Hepatocyte (in vitro differentiated cells): ENCODE measurements at places on chromosomes 11 and 22.

GRCh38 chr11:8713760-8714454 lies 31.3 kb downstream of the RPL27A start:
- no peak for DNase-seq

DNA sequence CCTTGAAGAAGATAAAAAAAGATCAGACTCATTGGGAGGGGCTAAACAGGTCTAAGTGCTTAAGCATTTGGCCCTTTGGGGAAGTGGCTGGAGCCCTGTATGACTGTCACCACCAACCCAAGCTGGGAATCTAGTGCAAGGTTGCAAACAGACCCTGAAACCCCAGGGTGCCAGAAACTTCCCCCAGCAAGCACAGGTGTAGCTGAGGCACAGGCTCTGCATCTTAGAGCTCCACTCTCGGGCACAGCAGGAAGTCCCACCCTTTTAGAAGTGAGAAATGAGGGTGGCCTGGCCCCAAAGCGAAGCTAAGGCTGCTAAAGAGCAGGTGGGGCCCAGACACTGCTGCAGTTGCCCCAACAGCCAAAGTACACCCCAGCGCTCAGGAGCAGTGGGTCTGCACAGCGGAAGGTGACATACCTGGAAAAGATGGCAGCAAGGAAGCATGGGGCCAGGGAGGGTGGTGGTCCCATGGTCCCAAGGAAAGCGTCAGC lies 5.8 kb upstream of the KDM2A start:
- no peak for DNase-seq

DNA sequence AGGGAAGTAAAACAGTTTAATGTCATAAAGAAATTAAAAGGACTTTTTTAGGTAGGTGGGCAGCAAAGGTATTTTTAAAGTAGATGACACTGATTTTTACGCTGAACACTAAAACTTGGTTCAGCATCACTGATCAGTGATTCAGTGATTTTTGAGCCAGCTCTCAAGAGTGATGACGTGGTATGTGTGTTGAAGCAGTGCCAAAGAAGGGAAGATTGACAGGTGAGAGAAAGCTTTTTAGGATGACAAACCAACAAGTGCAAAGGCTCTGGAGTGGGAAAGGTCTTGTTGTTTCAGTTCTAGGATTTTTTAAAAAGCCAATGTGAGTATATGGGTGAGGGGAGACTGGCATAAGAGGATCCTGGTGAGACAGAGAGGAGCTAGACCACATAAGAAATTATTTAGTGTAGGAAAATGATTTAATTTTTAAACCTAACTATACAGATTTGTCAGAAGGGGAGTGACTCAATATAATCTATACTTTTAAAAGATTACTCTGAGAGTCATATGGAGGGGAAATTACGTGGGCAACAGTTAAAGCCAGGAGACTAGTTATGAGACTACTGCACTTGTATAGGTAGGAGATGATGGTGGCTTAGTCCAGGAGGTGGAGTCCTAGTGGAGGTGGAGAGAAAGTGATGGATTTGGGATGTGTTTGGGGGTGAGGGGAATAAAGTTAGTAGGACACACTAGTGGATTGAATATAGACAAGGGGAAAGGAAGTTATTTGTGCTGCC lies 17.6 kb upstream of the CALCB start:
- no peak for DNase-seq

DNA sequence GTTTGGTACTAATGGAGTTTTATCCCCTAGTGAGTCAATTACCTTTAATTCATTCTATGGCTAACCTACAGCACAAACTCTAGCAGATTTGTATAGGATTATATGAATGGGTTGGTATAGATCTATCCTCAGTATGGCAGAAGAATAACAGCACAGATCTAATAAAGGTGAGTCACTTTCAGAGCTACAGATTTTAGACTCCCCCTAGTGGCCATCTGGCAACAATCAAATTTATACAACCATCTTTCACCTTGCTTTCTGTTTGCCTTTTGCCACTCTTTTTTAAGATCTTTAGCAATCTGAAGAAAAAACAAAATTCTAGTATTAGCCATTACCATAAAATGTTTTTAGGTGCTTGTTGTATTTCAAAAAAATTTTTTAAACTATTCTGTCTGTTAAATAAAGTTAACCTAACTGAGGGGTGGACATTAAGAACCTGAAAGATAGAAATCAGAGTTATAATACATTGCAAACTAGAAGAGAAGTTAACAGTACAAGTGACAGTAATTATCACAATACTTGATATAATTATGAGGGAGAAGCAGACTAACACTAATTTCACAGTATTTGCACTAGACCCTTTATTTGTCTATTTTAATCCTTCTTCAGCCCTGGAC lies 25.8 kb downstream of the DDIAS start:
- peak; percentile 78 for DNase-seq

- DNase-seq: no peak
Observed at GRCh38 chr11:110812086-110812733, 100.0 kb upstream of the ARHGAP20 start.

- peak; percentile 71 for DNase-seq
Observed at GRCh38 chr11:2724653-2725367, 25.0 kb upstream of the KCNQ1OT1 start.

GRCh38 chr11:9765320-9766101 lies 101.6 kb downstream of the SWAP70 start:
- DNase-seq: peak; percentile 55

- DNase-seq: no peak
Observed at GRCh38 chr22:36177160-36177559, 16.6 kb upstream of the APOL3 start.

DNA sequence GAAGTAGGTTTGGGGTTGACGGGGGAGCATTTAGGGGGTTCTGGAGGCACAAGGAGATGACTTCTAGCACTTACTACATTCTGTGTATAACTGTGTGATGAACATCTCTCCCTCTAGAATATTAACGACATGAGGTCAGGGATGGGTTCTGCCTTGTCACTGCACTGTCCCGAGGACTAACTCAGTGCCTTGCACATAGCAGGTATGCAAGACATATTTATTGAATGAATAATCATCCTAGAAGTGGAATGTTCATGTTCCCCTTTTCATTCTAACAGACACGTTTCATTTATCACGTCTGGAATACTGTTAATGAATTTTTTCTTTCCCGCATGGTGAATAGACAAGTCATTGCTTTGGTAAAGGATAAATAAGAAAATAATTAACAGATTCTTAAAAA lies 12.6 kb downstream of the SYT13 start:
- DNase-seq: no peak

- DNase-seq: no peak
Observed at GRCh38 chr11:73087730-73088129, 54.4 kb downstream of the FCHSD2 start.

DNA sequence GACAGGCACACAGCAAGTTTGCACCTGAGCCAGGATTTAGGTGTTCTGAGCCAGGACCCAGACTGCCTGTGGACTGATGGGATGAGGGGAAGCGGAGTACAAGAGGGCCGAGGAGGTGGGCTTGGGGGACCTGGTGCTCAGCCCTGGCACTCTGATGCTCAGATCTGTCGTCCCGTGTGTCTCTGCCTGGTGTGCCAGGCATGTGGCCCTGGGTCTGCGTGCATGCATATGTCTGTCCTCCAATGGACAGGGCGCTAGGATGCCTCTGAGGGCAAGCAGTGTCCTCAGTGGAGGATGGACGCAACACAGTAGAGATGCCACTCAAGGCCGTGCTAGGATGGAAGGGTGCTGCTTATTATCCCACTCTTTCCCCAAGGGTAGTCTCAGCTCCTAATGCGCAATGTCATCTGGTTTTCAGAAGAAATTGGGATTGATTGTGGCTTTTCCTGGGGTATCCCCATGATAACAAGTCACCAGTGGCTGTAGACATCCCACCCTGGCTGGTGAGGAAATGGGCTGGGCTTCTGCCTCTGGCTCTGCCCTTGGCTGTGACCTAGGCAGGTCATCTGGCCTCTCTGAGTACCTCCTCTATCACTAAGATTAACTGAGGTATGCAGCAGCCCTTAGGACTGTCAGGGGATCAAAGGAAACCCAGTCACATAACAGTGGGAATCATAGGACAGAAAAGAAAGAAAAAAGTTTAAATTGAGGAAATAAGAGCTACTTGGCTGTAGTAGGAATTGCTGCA lies 35.7 kb upstream of the SUSD2 start:
- no peak for DNase-seq

- DNase-seq: no peak
Observed at GRCh38 chr11:45182902-45183301, 36.5 kb downstream of the PRDM11 start.

DNA sequence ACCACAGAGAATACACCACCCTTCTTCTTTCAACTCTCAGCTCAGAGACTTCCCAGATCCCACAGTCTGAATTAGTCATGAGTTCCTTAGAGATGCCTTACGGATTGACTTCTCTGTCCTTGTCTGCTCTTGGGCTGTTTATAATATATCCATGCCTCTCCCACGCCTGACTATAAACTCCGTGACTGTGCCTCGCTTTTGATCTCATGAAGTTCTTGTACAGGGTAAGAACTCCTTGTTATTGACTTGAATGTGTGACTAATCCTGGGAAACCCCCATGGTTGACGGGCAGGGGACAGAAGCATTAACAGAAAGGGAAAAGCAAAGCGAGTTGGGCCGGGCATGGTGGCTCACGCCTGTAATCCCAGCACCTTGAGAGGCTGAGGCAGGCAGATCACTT lies 62.4 kb upstream of the POU2AF1 start:
- peak; percentile 54 for DNase-seq

GRCh38 chr22:29156507-29156906 lies 49.2 kb upstream of the EMID1 start:
- DNase-seq: peak; percentile 28

DNA sequence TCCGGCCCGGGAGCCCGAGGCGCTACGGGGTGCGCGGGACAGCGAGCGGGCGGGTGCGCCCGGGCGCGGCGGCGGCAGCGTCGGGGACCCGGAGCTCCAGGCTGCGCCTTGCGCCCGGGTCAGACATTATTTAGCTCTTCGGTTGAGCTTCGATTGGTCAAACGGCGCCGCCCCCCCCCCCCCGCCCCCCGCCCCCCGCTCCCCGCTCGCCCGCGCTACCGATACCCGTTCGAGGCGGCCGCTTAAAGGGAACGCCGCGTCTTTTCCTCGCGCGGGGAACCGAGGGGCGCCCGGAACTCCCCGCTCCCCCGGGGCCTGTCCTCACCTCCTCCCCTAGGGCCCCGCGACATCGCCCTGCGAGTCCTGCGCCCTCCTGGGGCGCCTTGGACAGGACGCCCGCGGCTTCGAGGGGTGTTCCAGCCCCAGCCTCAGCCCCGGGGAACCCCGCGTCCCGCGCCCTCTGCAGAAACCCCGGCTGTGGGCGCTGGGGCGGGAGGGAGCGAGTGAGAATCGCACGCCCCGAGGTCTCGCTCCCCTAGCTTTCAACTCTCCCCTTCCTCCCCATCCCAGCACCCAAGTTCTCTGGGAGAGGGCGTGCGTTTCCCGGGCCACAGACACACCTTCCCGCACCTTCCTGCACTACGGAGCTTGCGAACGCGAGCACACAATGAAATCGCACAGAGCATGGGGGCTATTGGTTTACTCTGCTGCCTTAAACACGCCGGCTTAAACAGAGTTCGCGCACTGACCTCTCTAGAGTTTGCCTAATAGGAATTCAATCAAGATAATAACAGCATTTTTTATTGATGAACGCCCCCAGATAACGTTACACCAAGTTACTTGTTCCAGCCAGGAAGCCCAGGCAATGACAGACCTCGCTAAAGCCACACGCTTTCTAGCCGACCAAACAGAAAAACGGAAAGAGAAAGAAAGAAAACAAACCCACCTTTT lies at the start of gene BDNF:
TSS of gene BDNF (minus strand) at position 105 of the 951 bp plus-strand sequence. CDS start 41,891 bp downstream, outside the sequence.
- peak; percentile 43 for DNase-seq

DNA sequence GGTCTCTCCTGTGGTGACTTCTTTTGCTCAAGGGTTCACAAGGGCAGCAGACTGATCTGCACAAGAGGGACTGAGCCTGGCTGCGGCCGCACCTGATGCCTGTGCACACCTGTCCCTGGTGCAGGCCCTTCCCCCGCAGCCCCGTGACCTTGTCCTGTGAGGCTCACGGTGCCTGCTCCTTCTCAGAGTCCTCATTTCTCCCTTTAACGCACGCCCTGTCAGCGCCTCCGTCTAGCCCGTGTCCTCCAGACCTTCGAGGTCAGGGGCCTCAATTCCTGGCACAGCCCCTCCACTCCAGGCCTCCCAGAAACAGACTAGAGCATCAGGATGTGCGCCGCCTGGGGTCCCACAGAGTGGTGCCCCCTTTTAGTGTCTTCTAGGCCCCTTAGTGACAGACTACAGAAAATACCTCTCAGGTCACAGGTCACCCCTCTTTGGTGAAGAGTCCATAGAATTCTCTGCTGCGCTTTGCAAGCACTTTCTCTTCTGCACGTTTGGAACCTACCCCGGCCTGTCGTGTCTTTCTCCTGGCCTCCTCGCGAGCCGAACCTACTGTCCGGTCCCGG lies 1.0 kb upstream of the DRD4 start:
- peak; percentile 13 for DNase-seq

DNA sequence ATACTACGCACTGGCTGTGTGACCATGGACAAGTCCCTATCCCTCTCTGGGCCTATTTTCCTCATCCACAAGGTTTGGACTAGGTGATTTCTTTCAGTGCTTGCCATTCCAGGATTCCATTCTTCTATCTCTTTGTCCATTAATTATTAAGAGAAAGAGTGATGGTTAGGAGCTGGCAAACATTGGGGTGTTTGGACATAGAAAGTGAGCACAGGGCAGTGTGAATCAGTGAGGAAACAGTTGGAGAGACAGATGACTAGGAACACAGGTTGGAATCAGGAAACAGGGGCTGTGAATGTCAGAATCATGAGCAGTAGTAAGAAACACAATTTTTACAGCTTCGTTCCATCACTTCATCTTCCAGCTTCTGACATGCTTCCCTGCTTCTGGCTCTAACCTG lies 211.8 kb downstream of the INSC start:
- no peak for DNase-seq

DNA sequence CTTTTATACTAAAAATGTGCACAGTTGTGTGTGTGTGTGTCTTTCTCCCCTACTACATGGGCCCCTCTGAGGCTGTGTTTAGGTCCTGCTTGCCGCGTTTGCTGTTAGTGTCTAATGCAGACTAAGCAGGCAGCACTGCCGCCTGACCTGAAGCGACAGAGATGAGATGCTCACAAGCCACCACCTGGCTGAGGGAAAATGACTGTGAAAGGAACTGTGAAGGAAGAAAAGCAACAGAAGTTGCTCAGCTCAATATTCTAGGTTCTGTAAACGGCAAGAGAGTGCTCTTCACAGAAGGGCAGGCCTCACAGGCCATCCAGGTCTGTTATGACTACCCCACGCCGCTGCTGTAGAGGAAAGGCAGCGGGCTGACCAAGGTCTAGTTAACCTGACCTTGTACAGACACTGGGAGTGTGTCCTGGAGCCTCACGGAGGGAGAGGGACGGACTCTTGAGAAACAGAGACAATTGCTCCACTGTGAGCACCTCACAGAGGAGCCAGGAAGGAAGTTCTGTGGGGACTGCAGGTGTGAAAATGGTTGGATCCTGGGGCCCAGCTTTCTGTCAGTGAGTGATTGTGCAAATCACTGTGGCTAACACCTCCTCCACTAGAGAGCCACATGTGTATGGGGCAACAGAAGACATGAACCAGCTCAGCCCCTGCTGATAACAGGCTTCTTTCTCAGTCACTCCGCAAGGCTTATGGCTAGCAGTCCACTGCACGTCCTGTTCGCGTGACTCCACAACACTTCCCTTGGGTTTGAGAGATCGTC lies 31.3 kb upstream of the YPEL1 start:
- no peak for DNase-seq

- DNase-seq: no peak
Observed at GRCh38 chr11:69233744-69234570, 60.0 kb upstream of the MYEOV start.
